ENCODE measurements at places on chromosomes 7 and 10. TPM values are rescaled to one million over a fixed set of nuclear protein-coding genes. Genes with fewer than 3 reads are reported as not detected.

TMEM168 gene
- total RNA-seq = 31.5 TPM

FAM25A gene
- not detected for total RNA-seq

GRCh38 chr7:100951172-100951571, 1.8 kb downstream of the MUC3A start:
- H3K4me1 ChIP-seq = no peaks in the 10 kb centered on the region
- H3K27ac ChIP-seq = no peak overlapping the region
- H3K36me3 ChIP-seq = no peaks in the 10 kb centered on the region
- H3K4me3 ChIP-seq = no peak overlapping the region

DNA sequence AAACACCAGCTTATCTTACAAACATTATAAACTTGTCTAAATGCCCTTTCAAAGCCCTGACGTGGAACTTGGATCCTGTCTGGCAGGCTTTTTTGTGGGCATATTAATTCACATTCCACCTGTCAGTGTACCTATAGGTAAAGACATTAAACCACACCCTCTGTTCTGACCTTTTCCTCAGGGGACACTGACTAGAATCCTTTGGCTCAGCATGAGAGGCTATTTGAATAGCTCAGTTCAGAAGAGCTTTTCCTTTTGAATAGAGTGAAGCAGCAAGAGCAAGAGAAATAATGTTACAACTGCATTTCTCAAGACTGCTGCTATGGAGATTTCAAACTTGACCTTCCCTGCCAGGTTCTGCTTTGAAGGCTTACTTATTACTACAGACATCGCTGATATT, 76.9 kb downstream of the CYP51A1 start:
- H3K4me3 ChIP-seq = no peak overlapping the region
- no peaks in the 10 kb centered on the region for H3K27me3 ChIP-seq
- no peak overlapping the region for H3K27ac ChIP-seq
- peaks cover 15% of the 10 kb centered on the region for H3K4me1 ChIP-seq
- peaks cover 4% of the 10 kb centered on the region for H3K36me3 ChIP-seq

- H3K27ac ChIP-seq = no peak overlapping the region
- DNase-seq = no peak
- no peak overlapping the region for H3K4me3 ChIP-seq
- no peaks in the 10 kb centered on the region for H3K27me3 ChIP-seq
- no peaks in the 10 kb centered on the region for H3K4me1 ChIP-seq
Measured at GRCh38 chr7:7519528-7519927, 16.1 kb downstream of the COL28A1 start.

GRCh38 chr10:93512565-93512964, 16.2 kb downstream of the CEP55 start:
- no peak for DNase-seq
- H3K36me3 ChIP-seq = no peaks in the 10 kb centered on the region
- no peaks in the 10 kb centered on the region for H3K27me3 ChIP-seq
- no peak overlapping the region for H3K27ac ChIP-seq
- H3K4me1 ChIP-seq = peaks cover 16% of the 10 kb centered on the region
- H3K4me3 ChIP-seq = no peak overlapping the region
